ENCODE measurements at places on chromosomes 16 and 17.

GRCh38 chr16:19375561-19376158, 42.0 kb upstream of the TMC5 start:
- DNase-seq, result peak; percentile 34

GRCh38 chr16:4002121-4002520, 114.1 kb downstream of the ADCY9 start:
- DNase-seq, result no peak

DNA sequence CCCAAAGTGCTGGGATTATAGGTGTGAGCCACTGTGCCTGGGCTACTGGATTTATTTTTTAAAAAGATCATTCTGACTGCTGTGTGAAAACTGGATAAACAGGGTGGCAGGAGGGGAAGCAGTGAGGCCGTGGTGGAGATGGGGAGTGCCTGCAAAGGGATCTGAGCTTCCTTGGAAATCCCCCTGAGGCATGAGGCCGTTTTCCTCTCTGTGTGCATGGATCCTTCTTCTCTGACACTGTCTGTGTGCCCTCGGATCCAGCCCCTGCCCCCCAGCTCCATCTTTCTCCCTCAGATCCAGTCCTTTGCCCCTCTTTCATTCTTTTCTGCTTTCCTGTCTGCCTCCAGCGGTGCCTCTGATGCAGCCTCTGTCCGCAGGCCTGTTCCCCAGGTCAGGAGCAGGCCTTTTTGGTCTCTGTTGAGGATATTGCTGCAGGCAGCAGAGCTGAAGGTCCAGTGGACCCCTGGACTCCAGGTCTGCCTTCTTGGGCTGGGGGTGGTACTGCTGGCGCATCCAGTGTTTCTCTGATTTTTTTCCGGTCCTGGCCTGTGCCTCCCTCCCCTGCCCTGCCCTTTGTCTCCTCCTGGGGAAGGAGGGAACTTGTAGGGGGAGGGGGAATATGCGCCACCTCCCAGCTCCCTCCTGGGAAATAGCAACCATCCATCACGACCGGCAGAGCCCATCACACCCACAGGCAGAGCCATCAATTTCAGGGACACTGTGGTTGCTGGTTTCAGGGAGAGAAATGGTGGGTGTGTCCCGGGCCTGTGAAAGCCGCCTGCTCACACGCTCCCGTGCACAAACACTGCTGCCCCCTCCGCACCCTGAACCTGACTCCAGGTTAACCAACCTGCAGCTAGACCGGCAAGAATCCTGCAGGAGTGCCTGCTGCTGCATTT, 17.0 kb downstream of the MGAT5B start:
- DNase-seq, result no peak

DNA sequence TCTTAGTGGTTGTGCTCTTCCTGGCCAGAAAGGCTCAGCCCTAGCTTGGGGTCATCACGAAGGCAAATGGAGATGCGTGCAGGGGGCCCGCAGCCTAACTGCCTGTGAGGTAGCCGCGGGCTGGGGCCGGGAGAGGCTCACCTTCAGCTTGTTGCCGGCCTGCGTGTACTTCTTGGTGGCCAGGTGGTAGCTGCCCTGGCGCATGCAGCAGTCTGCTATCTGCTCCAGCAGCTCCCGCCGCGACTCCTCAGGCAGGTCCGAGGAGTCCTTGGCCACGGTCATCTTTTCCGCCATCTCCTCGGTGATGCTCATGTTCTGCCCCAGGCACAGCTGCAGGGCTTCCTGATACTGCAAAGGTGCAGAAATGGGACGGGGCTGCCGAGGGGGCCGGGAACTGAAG, 13.0 kb upstream of the TMEM204 start:
- DNase-seq, result no peak

GRCh38 chr16:4918781-4919251, 18.1 kb downstream of the PPL start:
- DNase-seq, result no peak

DNA sequence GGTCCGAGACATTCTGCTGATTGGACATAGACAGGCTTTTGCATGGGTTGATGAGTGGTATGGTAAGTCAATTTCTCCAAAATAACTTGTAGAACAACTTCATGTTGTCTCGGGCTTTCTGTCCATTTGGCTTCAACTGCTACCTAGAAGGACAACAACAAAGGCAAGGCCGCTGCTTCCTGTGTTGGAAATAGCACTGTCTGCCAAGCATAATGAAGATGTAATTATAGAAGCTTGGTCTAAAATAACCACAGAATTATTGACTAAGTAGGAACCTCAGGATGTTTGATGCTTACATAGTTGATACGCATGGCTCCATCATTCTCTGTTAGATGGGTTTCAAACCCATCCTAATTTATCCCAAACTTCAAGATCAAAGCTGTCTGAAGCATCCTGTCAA, 42.3 kb upstream of the NOL11 start:
- DNase-seq, result no peak

DNA sequence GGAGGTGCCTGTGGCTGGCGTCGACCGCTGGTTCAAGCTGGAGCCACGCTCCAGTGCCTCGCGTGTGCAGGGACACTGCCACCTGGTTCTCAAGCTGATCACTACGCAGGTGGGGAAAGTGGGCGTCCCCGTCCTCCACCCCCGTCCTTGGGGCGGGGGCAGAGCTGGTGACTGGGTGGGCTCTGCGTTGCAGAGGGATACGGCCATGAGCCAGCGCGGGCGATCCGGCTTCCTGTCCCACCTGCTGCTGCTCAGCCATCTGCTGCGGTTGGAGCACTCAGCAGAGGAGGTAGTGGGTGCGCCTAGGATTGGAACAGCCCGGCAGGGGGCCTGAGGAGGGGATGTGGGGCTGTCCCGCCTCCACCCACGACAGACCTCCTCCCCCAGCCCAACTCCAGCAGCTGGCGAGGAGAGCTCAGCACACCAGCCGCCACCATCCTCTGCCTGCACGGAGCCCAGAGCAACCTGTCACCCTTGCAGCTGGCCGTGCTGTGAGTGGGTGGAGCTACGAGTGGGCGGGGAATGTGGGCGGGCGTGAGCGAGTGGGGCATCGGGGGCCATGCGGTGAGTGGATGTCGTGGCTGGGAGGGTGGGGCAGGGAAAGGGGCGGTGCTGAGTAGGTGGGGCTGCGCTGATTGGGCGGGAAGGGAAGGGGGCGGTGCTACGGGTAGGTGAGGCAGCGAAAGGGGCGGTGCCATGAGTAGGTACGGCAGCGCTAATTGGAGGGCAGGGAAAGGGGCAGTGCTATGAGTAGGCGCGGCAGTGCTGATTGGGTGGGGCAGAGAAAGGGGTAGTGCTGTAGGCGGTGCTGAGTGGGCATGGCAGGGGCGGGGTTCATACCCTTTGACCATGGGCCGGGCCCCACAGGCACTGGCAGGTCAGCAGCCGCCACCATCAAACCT, 8.9 kb downstream of the TSR3 start:
- DNase-seq, result peak; percentile 95

GRCh38 chr17:35368081-35368830, 5.2 kb downstream of the SLFN11 start:
- DNase-seq, result no peak

GRCh38 chr17:68704871-68705713, 103.9 kb upstream of the FAM20A start:
- DNase-seq, result no peak

DNA sequence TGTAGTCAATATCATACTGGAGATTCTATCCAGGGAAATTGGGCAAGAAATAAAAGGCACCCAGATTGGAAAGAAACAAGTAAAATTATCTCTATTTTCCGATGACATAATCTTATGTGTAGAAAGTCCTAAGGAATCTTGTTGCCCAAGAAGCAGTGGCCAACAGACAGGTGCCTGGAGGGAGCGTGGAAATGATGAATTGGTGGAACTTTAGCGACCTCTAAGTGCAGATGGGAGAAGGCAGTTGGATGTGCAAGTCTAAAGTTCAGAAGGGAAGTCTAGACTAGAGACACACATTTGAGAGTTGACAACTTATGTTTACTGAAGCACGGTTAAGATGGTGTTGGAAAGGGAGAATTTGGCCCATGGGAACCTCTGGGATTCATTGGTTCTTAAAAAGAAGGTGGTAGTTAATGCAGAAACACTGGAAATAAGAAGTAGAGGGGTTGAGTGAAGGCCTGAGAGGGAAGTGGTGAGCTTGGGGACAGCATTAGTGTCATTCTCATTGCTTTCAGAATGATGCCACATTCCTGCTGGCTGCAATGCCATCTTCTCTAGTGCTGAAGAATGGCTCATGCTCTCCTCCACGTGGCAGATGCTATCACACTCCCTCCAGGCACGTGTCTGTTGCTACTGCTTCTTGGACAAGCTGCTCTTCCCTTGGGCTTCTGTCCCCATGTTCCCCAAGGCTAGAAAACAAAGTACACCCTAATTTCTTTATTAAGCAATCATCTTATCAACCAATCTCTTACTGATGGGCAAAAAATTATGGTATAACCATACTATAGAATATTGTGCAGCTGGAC, 24.0 kb downstream of the TAT start:
- no peak for DNase-seq

- peak; percentile 99 for DNase-seq
Measured at GRCh38 chr17:30363715-30364202, 15.0 kb upstream of the CPD start.

DNA sequence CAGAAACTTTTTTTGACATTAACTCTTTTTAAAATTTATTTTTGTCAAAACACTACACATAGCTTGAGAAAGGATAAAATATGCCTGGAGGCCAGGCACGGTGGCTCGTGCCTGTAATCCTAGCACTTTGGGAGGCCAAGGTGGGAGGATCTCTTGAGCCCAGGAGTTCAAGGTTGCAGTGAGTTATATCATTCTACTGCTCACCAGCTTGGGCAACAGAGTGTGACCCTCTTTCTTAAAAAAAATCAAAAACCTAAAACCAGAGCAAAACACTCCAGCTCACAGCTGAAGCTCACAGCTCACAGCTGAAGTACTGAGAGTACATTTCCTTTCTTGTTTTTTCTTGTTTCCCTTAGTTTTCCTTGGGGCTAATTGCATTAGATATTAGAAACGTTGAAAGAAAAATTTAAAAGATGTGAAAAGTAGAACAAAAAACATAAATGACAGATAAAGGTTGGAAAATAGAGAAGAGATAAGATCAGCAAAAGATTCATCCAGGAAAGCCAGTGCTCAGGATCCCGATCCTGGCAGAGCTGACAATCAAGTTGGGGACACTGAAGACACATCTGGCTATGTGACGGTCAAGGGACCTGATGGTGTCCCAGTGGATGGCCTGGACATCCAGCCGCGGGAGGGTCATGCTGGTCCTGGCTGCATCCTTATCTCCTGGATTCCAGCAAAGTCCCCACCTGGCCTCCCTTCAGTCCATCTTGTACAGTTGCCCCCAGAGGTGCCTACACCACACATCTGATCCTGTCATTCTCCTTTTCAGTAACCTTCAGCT, 9.8 kb downstream of the CHST6 start:
- DNase-seq, result no peak

DNA sequence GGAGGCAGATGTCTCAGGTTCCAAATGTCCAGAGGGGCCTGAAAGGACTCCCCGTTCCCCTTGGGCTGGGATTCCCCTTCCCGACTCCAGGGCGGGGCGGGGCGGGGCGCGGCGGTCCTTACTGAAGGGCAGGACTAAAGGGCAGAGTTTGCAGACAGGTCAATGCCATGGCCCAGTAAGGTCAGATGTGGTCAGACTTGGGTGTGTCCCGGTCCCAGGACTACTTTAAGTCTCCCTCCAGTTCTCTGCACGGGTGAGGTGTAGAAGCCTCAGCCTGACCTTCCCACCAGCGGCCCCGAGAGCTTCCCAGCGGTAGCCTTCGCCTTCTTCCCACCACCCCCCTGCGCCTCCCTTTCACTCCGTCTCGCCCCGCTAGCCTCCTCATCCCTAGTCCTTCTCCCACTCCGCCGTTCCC, 532 bp downstream of the KDM6B start:
- no peak for DNase-seq

- DNase-seq, result no peak
Measured at GRCh38 chr16:78961464-78961863, 639.1 kb downstream of the MAF start.

DNA sequence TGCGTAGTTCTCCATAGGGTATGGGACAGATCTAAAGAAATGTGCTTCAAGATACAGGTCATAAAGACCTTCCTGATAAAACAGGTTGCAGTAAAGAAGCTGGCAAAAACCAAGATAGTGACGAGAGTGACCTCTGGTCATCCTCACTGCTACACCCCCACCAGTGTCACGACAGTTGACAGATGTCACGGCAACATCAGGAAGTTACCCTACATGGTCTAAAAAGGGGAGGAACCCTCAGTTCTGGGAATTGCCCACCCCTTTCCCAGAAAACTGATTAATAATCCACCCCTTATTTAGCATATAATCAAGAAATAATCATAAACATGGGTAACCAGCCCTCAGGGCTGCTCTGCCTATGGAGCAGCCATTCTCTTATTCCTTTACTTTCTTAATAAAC, 46.3 kb downstream of the CLEC19A start:
- no peak for DNase-seq

- DNase-seq, result no peak
Measured at GRCh38 chr17:59492091-59492451, 73.3 kb upstream of the DHX40 start.

DNA sequence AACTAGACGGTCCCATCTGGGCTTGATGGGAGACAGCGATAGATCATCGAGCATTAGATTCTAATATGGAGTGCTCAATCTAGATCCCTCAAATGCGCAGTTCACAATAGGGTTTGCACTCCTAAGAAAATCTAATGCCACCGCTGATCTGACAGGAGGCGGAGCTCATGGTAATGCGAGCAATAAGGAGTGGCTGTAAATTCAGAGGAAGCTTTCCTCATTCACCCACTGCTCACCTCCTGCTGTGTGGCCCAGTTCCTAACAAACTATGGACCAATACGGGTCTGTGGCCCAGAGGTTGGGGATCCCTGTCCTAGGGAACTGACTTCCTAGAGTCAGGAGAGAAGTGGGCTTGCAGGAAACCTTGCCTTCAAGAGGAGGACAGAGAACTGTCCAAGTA, 25.2 kb upstream of the AMZ2 start:
- DNase-seq, result no peak

DNA sequence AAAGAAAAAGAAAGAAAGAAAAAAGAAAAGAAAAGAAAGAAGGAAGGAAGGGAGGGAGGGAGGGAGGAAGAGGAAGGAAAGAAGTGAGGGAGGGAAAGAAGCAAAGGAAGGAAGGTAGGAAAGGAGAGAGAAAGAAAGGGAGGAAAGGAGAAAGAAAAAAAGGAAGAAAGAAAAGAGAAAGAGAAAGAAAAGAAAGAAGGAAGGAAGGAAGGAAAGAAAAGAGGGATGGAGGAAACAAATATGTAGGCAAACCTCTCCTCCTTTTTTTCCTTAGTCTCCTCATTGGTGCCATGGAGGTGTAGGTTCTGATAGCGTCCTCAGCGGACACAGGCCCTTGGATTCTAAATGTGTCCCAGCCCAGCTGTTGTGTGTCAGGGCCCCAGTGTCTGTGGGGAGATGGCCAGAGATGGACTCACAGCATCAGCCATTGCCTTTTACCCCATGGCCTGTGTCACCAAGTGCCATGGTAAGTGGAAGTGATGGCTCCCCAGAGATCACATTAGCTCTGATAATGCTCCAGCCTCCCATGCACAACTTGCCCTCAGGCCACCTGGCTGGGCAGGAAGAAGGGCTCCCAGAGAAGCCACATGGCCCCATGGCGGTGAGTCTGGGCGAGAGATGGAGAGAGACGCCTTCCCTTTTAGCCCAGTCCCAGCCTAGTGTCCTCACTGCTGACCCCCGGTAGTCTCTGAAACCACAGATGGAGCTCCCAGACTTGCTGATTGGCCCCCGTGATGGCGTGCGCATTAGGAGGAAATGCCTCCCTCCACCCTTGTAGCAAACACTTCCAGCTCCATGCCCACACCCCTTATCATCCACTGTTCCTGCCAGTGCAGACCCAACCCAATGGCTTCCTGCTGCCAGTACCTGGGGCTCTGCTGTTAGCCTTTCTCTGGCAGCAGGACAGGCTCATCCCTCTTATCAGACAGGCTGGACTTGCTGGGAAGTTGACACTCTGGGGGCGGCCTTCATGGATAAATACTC, 3.7 kb upstream of the SLC6A2 start:
- no peak for DNase-seq

All from RCC 7860 (cell line).